Foreskin keratinocyte (primary cell): ENCODE measurements at places on chromosomes 11 and 22. TPM values are rescaled to one million over a fixed set of nuclear protein-coding genes. Genes with fewer than 3 reads are reported as not detected.

Gene HYOU1
- 149 and 189 TPM in 2 replicates for total RNA-seq

- no peak for DNase-seq
These were observed 21.0 kb downstream of the FLI1 start for GRCh38 chr11:128714881-128715280.

DNA sequence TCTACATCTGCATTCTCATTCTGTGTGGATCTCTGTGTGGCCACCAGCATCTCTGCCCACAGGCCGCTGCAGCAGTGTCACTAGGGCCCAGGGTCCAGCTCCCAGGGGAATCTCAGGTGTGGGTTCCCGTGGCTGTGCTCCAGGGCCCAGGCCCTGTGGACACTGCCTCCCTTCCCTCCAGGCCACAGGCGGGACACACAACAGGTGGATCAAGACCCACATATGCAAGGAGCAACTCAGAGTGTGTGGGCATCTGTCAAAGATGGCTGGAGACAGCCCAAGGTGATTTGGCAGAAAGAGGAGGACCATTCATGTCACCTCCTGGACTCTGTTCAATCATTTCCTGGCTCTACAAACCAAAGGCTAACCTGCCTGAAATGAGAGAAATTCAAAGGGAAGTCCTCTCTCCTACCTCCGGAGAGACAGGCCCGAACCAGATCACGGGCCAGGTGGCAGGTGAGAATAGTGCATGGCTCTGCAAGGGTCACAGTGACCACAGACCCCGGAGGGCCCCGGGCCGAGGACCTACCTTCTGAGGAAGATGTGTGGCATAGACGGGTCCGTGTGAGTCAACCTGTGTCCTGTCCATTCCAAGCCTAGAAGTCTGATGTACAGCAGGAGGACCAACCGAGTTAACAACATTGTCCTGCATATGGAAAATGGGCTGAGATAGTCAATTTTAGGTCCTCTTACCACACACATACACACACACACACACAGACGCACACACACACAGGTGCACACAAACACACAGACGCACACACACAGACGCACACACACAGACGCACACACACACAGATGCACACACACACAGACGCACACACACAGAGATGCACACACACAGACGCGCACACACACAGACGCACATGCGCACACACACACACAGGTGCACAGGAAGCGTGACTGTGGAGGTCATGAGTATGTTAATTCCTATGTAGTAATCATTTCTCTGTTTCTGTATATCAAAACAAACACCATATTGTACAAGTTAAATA is 1068.5 kb downstream of the BRD1 start:
- no peak for DNase-seq

- DNase-seq, result no peak
These were observed 7.6 kb downstream of the RPL3 start for GRCh38 chr22:39311592-39312400.

GRCh38 chr22:37053310-37054055 is 1.9 kb downstream of the KCTD17 start:
- DNase-seq, result no peak

Gene MIOX
- not detected in 2 replicates for total RNA-seq
